ENCODE measurements at places on chromosomes 13 and 19.
A peak's percentile ranks its signal among the peaks of the same experiment; 100 is the strongest.

GRCh38 chr13:114107686-114108081 is 24.7 kb downstream of the RASA3 start:
- no peak for DNase-seq

GRCh38 chr13:35157143-35157755 is 215.2 kb downstream of the NBEA start:
- no peak for DNase-seq

GRCh38 chr13:105345730-105346129 is 1189.7 kb downstream of the EFNB2 start:
- no peak for DNase-seq

DNA sequence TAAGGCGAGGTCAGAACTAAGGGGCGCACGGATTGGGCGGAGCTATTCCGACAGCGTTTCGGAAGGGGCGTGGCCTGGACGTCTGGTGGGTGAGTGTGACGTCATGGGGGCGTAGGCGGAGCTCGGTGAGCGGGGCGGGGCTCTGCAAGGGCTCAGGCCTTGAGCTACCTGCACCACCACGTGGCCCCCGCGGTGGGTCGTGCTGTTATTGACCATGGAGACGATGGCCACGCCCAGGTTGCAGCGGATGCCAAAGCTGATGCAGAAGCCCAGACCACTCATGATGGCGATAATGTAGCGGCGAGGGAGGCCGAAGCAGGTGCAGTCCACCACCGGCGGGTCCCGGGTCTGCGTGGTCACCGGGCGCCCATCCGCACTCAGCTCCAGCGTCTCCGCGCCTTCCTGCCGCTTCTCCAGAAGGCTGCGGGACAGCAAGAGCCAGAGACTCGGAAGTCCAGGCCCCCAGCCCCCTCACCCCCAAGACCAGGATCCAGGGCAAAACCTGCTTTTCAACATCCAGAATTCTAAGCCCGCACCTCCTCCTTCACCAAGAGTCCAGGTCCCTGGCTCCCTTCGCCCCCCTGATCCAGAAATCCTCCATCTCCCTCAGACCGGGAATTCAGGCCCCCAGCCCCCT is 4.8 kb downstream of the SLC17A7 start:
- DNase-seq = peak; percentile 26

- DNase-seq = no peak
These were observed 332.1 kb upstream of the DACH1 start for GRCh38 chr13:72198967-72199560.

DNA sequence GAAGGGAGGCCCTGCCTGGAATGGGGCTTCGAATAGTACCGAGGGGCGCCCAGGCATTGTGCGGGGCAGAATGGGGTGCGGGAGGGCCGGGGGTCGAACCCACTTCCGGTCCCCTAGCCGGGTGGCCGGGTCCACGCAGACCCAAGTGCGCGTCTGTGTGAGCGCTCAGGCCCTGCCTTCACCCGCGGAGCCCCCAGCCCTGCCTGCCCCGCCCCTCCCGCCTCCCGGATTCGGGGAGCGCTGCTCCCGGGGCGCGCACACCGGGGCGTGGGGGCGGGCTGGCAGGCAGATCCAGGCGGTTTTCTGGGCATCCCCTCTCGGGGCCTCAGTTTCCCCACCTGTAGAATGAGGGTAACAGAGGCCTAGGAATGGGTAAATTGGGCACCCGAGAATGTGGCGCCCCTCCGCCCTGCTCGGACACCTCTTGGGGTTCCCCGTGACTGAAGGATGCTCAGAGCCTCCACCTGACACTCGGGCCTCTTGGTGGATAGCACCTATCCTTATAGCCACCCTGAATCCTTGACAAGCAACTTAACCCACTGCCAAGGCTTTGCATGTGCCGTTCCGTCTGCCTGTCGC is 682 bp downstream of the PIK3R2 start:
- DNase-seq = no peak

- DNase-seq = no peak
These were observed 15.3 kb downstream of the ZNF486 start for GRCh38 chr19:20182222-20182785.

GRCh38 chr19:39145180-39145953 is 19.8 kb downstream of the PAK4 start:
- no peak for DNase-seq

GRCh38 chr19:46349311-46349993 is 2.6 kb downstream of the PPP5C start:
- DNase-seq = no peak

DNA sequence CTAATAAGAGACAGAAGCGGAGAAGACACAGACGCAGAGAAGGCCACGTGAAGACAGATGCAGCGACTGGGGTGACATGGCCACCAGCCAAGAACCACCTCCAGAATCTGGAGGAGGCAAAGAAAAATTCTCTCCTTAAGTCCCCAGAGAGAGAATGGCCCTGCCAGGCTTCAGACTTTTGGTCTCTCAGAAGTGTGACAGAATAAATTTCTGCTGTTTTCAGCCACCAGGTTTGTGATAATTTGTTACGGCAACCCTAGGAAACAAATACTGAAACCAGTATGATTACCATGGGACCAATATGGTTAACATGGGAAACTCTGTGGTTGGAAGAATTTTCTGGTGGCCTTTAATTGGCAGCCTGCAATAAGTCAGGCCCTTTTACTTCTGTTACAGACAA is 63.9 kb upstream of the DOCK9 start:
- DNase-seq = no peak

GRCh38 chr19:33388231-33388724 is 14.8 kb downstream of the CEBPG start:
- no peak for DNase-seq

DNA sequence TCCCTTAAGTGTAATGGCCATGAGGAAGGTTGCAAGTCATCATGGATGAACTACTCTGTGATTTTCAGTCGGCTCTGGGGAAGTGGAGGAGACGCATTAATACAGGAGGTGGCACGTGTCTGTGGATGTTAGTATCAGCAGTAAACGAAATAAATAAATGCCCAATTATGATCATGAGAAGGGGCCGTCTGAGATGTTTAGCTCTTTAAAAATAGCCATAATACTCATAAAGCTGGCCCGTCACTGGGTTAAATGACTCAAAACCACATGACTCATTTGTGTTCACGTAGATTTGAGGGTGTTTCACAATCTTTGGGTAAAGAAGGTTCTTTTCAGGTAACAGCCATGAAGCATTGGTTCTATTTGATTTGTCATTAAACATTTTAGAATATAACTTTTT is 620.6 kb downstream of the GPC6 start:
- no peak for DNase-seq

GRCh38 chr19:896999-897398 is 3.7 kb downstream of the RNU6-9 start:
- DNase-seq = no peak

DNA sequence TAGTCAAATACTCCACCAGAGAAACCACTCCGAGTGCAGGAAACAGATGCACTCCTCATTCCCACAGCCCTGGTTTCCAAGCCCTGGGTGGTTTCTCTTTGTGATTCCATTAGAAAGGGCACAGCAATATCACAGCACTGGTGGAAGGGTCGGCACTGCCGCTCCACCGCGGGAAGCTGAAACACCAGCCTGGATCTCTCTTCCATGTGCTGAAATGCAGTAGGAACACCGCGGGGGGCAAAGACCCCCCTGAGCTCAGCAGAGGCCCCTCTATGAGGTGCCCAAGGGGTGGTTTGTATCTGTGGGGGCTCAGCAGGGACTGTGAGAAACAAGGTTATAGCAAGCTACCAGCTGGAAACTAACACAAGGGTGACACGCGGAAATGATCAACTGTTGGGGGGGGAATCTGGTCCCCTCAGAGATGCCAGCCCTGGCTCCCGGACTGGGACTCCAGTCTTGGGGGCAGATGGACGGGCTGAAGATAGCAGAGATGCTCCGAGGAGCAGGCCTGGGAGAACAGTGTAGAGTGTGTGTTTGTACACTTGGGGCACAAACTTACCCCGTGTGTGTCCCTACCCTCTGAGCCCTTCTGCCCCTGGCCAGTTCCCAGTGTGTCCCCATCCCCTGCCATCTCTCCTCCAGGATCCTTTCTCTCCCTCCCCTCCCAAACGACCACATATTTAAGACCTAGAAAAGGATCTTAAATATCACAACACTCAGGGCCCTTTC is 1.8 kb downstream of the ZFR2 start:
- DNase-seq = no peak

All from stimulated activated CD4-positive, alpha-beta T cell treated with anti-CD3 and anti-CD28 coated beads, Interleukin-12 subunit alpha, Interleukin-12 subunit beta, amount 100 ng/mL, for 24 hours (primary cell).